Activated CD4-positive, alpha-beta T cell treated with anti-CD3 and anti-CD28 coated beads, Interleukin-2, amount 10 ng/mL, durations not matched to agents 7 days and 5 days (primary cell): ENCODE measurements at places on chromosomes 4 and X. TPM values are rescaled to one million over a fixed set of nuclear protein-coding genes. Genes with fewer than 3 reads are reported as not detected.

DNA sequence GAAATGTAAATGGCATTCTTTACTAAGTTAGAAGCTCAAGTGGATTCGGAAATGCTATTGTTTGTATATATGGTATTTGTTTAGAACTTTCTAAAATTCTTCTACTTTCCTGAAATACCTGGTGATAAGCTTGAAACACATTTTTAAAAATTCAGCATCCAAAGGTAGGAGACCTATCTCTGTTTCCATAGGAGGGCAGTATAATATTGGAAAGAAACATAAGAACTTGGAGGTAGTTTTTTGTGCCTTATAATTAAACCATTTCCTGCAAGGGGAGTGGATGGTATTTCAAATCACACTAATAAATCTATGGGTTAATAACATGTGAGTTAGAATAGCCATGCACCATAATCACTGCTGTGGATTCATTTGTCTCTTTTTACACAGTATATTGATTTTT is 217.4 kb upstream of the AADAT start:
- H3K27ac ChIP-seq = no peak overlapping the region
- H3K36me3 ChIP-seq = no peaks in the 10 kb centered on the region
- no peak for DNase-seq
- H3K27me3 ChIP-seq = no peaks in the 10 kb centered on the region
- no peak overlapping the region for H3K4me3 ChIP-seq

DNA sequence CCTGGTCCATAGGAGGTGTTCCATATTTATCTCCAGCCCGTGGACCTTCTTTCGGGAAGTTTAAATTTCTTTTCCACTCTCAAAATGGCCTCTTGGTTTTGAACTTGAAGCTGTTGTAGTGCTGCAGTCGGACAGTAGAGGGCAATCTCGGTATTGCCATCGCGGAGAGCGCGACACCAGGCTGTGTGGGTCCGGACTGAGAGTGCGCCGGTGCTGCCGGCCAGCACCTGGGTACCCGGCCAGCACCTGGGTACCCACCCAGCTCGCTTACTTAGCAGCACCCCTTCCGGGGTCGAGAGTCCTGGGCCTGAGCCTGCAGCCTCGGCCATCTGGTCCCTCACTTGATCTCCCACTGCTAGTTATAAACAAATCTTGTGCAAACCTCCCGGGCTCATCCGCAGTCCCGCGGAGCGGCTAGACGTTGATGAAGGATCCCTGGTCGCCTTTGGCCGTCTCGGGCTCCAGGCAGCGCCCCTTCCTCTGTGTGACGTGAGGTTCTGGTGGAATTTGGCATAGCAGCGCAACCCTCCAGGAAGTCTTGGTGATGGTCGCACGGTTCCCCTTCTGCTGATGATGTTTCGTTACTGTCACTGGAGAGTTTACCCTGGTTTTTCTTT is 18.0 kb downstream of the FAM9A start:
- peaks cover 9% of the 10 kb centered on the region for H3K4me1 ChIP-seq
- no peaks in the 10 kb centered on the region for H3K36me3 ChIP-seq
- no peak overlapping the region for H3K27ac ChIP-seq
- H3K4me3 ChIP-seq = peak overlapping the region; percentile 51
- H3K27me3 ChIP-seq = no peaks in the 10 kb centered on the region

PCYT1B gene
- total RNA-seq = not detected

HOPX gene
- total RNA-seq = 72.3 TPM

TRIM75 gene
- total RNA-seq = not detected

DNA sequence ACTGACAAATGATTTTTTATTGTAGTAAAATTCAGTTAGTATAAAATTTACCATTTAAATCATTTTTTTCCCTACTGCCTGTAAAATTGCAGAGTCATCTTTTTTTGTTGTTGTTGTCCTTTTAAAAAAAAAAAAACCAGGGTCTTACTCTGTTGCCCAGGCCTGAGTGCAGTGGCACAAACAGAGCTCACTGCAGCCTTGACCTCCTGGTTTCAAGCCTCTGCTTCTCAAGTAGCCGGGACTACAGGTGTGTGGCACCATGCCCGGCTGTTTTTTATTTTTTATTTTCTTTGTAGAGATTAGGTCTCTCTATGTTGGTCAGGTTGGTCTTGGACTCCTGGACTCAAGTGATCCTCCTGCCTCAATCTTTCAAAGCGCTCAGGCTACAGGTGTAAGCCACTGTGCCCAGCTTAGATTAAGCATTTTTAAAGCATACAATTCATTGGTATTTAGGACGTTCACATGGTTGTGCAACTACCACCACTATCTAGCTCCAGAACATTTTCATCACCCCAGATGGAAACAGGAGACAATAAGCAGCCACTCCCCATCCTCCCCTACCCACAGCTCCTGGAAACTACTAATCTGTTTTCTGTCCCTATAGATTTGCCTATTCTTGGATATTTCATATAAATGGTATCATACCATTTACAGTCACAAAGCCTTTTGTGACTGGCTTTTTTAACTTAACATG is 59.7 kb upstream of the PGRMC2 start:
- no peak for DNase-seq
- H3K27ac ChIP-seq = no peak overlapping the region
- H3K4me1 ChIP-seq = no peaks in the 10 kb centered on the region
- H3K27me3 ChIP-seq = no peaks in the 10 kb centered on the region

GAR1 gene
- 24.3 TPM for total RNA-seq

- H3K36me3 ChIP-seq = no peaks in the 10 kb centered on the region
- H3K4me1 ChIP-seq = no peaks in the 10 kb centered on the region
- no peak for DNase-seq
- H3K4me3 ChIP-seq = no peak overlapping the region
Observed at GRCh38 chrX:107521877-107522586, 72.6 kb downstream of the FRMPD3 start.

SMARCA5 gene
- 48.2 TPM for total RNA-seq

DNA sequence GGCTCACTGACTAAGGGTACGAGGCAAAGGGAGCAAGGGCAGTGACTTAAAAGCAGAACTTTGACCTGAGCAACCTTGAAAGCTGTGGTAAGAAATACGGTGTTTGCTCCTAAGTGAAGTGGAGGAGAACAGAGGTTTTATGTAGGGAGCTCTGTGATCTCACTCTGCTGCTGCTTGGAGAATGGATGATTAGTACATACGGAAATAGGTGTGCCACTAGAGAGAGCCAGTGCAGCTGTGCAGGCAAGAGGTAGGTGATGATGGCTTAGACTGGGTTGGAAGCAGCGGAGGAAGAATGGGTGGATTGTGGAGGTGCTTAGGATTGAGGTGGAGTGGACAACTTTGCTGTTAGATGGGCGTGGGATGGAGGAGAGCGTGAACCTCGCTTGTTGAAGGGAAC is 85.0 kb downstream of the FAM193A start:
- peaks cover 7% of the 10 kb centered on the region for H3K36me3 ChIP-seq
- no peaks in the 10 kb centered on the region for H3K27me3 ChIP-seq
- DNase-seq = no peak
- H3K27ac ChIP-seq = no peak overlapping the region

- H3K27me3 ChIP-seq = no peaks in the 10 kb centered on the region
- H3K4me3 ChIP-seq = no peak overlapping the region
- H3K36me3 ChIP-seq = no peaks in the 10 kb centered on the region
- no peak for DNase-seq
- H3K27ac ChIP-seq = no peak overlapping the region
Observed at GRCh38 chrX:72685018-72685417, 29.1 kb downstream of the PHKA1 start.

ARAP2 gene
- 35.8 TPM for total RNA-seq

MAGEB16 gene
- total RNA-seq = not detected

GRCh38 chrX:22686138-22686541 is 313.6 kb upstream of the DDX53 start:
- DNase-seq = no peak
- no peaks in the 10 kb centered on the region for H3K27me3 ChIP-seq
- no peaks in the 10 kb centered on the region for H3K4me1 ChIP-seq
- H3K27ac ChIP-seq = no peak overlapping the region
- no peaks in the 10 kb centered on the region for H3K36me3 ChIP-seq

DNA sequence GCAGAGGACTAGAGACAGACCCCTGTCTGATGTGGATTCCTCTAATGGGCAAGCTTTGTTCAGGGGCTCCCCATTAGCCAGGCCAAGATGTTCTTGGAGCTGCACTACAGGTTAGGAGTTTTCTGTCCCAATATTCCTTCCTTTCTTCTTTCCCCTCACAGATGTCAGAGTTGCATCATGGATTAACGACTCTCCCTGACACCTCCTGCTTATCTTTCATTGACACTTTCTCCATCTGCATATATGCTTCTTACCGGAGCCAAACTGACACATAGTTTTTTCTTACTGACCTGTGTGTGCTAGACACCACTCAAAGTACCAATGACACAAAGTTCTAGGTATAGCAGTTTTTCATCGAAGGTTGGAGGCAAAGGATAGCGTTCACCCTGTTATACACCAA is 228.6 kb upstream of the HCCS start:
- no peak overlapping the region for H3K4me3 ChIP-seq
- H3K4me1 ChIP-seq = no peaks in the 10 kb centered on the region
- no peak overlapping the region for H3K27ac ChIP-seq
- DNase-seq = no peak
- H3K36me3 ChIP-seq = no peaks in the 10 kb centered on the region

CBR4 gene
- 12.8 TPM for total RNA-seq

GRCh38 chr4:26032142-26032541 is 118.1 kb downstream of the SMIM20 start:
- H3K27ac ChIP-seq = no peak overlapping the region
- H3K27me3 ChIP-seq = peaks cover 3% of the 10 kb centered on the region
- peaks cover 11% of the 10 kb centered on the region for H3K4me1 ChIP-seq
- H3K4me3 ChIP-seq = no peak overlapping the region

DNA sequence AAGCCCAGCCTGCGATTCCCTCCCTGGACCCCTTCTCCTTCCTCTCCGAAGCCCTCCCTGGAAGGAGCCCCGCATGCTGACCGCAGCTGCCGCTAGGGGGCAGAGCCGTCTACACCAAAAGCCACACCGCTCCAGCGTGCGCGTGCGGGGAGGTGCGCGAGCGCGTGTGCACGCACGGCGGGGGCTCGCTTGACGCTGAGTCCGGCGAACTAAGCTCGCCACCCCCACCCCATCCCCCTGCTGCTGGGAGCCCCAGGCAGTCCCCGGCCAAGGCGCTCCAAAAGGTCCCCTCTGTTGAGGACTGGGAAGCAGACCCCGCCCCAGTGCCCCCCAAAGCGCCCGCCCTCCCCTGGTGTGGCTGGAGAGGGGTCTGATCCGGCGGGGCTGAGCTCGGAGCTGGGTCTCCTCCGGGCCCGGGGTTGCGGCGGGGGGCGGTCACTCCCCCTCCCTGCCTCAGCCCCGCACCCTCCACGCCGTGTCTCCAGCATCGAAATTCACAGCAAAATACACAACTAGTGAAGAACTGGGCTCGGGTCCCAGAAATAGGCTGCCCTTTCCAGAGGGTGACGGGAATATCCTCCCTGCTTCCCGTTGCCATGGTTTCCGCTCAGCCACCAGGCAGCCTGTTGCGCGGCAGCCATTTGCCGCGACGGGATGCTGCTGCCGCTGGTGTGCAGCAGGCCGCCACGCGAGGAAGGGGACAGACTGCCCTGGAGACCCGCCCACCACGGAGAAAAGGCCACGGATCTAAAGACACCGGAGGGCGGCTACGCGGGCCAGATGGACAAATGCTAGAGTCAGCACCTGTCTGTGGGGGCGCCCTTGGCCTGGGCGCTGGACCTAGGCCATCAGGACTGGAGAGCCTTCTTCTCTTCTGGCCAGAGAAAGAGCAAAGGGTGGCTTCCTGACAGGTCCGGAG is 11.2 kb upstream of the CCNQ start:
- peak overlapping the region; percentile 62 for H3K27ac ChIP-seq
- peaks cover 10% of the 10 kb centered on the region for H3K4me1 ChIP-seq
- peak overlapping the region; percentile 69 for H3K4me3 ChIP-seq
- no peaks in the 10 kb centered on the region for H3K36me3 ChIP-seq
- peak; percentile 74 for DNase-seq

DNA sequence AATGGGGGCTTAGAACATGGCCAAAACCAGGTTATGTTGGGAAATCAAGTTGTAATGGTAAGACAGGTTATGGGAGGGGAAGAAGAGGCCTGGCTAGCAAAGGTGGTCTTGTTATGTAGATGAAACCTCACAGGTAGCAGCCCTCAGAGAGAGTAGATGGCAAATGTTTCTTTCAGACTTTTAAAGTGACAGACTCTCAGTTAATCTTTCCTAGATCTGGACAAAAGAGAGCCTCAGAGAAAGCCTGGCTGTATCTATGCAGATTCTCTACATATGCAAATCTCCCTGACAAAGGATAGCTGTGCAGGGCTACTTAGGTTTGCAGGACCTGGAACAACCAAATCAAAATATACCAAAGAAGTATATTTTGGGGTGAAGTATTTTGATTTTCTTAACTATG is 284.1 kb upstream of the AMOT start:
- no peak for DNase-seq
- H3K4me3 ChIP-seq = no peak overlapping the region
- H3K4me1 ChIP-seq = no peaks in the 10 kb centered on the region
- no peaks in the 10 kb centered on the region for H3K27me3 ChIP-seq
- H3K27ac ChIP-seq = no peak overlapping the region
